DMS 273 treated with DMSO at 0.1 percent for 48 hours (cell line): ENCODE measurements at places on chromosomes 7 and 10.

DNA sequence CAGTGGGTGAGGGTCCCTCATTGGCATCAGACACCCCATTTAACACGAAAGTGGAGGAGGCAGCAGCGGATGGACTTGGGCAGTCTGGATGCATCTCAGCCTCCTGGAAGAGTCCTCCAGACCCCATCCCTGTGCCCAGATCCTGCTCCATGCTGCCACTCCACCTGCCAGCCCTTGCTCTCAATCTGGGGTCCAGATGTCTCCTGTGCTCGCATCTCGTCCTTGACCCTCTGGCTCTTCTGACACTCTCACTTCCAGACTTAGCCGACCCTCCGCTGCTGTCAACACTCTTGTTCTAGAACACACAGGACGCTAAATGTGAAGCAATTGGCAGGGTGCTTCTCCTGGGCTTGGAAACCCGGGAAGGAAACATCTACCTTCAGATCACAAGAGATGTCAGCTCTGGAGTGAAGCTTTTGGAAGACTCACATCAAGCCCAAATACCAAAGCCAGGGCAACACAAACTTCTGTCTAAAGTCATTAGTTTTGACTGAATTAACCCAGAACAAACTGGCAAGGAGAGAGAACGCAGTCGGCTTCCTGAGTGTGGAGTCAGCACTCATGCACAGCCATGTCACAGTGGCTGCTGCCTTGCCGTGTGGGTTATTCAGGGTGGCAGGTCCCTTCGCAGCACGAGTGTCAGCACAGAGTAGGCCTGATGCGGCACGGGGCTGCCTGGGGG, 379.1 kb downstream of the TCERG1L start:
- DNase-seq: no peak

GRCh38 chr7:129210256-129210988, 14.4 kb upstream of the AHCYL2 start:
- peak; percentile 16 for DNase-seq

GRCh38 chr10:35520996-35521395, 84.1 kb upstream of the GJD4 start:
- DNase-seq: no peak

DNA sequence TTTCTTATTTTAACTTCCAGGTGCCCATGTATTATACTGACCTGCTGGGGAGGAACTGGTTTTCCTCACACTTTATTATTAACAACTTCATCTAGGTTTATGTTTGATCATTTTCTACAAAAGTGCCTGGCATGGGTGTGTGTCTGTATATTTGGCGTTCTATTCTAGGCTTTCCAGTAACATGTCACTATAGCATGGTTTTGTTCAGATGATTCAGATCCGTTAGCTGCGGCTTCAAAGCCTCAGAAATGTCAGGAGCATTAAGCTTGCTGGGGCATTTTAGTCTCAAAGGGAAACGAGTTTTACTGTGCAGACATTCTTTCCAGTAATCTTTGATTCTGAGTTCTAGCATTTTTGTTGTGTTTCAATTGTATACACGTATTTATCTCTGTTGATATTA, 2.3 kb downstream of the INPP5A start:
- DNase-seq: no peak

DNA sequence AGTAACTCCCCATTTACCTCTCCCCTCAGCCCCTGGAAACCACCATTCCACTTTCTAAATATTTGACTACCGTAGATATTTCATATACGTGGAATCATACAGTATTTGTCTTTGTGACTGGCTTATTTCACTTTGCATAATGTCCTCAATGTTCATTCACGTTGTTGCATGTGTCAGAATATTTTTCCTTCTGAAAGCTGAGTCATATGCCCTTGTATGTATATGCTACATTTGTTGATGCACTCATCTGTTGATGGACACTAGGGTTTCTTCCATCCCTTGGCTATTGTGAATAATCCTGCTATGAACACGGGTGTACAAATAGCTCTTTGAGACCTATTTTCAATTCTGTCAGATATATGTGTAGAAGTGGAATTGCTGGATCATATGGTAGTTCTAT, 25.8 kb upstream of the TSPAN13 start:
- DNase-seq: no peak

- no peak for DNase-seq
Observed at GRCh38 chr7:44415510-44415909, 74.9 kb downstream of the NUDCD3 start.

DNA sequence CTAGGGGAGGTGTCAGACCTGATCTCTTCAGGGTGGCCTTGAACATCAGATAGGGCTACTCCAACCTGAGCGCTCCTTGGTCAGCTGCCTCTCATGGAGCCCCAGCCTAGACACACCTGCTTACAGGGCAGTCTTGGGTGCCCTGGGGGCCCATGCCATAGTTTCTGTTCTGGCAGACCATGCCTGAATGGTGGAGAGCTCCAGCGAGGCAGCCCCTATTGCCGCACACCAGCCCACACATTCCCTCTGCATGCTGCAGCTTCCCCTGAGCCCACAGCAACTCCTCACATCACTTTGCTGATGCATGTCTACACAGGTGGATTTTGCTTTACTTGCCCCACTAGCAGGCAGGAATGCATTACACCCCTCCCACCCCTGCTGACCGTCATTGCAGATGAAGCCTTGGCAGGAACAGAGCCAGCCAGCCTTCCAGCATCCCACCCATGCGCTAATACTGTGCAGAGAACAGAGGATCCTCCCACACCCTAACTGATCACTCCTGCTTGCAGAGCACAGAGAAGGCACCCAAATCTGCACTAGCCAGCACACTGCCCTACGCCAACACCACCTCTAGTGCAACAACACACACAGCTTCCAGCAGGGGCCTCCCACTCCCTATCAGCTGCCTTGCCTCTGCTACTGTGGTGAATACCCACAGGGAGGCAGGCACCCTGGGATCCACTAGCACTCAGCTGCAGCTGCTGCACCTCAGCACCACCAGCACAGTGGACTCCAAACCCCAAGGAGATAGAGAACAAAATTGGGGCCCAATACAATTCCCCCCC, 43.0 kb upstream of the GRM3 start:
- no peak for DNase-seq

GRCh38 chr7:2138146-2138765, 94.5 kb downstream of the MAD1L1 start:
- DNase-seq: no peak

- peak; percentile 84 for DNase-seq
Observed at GRCh38 chr7:152462995-152463708, 27.3 kb upstream of the KMT2C start.

DNA sequence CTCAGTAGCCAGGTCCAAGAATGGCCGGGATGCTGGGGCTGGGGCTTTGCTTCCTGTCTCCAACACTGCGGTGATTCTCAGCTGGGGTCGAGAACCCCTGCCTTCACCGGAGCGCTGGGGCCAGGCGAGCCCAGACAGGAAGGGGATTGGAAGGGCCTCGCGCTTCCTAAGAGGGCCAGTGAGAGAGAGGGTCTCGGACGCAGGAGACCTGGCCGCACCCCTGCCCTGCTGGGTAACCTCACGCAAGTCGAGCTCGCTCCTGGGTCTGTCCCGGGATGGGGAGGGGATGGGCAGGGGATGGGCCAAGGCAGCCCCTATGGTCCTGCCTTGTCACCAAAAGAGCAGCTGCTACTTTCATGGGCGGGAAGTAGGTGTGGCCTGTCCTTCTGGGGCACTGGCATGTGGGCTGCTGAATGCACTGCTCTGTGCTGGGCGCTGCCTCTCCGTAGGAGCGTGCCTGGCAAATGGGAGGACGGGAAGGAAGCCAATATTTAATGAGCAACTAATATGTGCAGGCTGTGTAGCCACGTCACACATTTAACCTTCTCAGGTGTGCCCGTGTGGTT, 20.0 kb downstream of the KCNK18 start:
- no peak for DNase-seq

DNA sequence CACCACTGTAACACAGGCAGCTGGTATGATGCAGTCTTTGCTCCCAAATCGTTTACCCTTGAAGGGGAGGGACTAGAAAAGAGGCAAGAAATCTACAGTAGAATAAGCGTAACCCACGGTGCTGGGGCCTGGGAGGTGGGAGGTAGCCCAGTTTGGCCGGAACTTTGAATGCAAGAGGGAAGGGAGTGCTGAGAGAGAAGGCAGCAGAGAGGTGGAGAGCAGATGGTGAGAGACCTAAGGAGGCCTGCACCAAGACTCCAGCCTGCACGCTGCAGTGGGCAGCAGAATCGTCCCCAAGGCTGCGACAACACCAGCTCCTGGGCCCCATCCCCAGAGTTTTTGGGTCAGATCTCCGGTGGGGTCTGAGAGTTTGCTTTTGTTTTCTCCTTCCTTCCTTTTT, 547.5 kb downstream of the GALNT17 start:
- no peak for DNase-seq

GRCh38 chr7:105857009-105857952, 19.1 kb downstream of the ATXN7L1 start:
- DNase-seq: no peak

DNA sequence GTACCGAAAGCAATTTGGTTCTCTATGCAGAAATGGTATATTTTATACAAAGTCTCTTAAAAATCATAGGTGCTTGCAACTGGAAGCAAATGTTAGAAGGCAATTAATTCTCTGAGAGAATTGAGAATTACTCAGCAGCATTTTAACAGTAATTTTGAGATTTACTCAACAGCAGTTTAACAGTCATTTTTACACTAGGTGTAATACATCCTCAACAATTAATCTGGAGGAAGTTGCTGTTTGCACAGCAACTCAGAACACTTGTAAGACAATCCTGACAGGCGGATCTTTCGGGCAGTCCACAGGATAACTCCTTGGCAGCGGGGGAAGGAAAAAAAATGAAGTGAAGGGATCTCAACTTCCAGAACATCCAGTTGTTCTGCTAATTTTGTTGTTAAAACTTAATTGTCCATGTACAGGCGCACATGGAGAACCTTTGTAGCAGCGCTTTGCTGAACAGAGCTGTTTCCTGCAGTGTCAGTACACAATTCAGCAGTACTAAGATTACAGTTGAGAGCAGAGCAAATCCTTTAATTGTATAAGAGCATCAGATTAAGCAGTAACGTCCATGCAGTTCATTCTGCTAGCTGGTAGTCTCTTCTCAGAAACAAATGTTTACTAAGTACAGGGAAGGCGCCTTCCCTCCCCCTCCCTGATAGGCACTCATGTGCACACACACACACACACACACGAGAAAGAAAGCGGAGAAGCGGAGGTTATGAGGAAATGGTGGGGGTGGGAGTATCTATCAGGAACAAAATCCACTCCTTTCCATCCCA, 43.8 kb downstream of the ENO4 start:
- DNase-seq: peak; percentile 10

DNA sequence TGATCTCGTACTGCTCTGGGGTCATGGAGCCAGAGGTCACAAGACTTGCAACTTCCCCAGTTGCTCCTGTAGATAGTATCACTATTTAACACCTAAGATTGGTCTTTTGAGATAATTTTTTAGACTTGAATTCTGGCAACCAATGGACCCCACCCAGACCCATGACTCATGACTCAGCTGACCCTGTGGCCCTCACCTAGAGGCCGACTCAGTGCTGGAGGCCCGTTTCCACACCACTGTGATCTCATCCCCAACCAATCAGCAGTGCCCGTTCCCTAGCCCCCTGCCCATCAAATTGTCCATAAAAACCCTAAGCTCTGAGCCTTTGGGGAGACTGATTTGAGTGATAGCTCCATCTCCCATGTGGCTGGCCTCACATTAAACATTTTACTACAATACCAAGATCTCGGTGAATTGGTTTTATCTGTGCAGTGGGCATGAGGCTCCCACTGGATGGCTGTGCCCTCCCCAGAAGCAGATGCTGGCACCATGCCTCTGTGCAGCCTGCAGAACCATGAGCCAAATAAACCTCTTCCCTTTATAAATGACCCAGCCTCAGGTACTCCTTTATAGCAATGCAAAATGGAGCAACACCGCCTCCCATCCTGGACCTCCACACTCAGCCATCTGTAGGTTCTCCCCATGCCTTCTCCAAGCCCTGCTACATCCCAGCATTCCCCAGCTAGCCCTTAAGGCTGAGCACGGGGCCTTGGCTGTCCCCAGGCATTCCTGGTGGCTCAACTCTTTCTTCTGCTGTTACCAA, 98.8 kb downstream of the PRKAG2 start:
- DNase-seq: no peak

GRCh38 chr7:155252892-155253501, 44.7 kb upstream of the INSIG1 start:
- DNase-seq: no peak

DNA sequence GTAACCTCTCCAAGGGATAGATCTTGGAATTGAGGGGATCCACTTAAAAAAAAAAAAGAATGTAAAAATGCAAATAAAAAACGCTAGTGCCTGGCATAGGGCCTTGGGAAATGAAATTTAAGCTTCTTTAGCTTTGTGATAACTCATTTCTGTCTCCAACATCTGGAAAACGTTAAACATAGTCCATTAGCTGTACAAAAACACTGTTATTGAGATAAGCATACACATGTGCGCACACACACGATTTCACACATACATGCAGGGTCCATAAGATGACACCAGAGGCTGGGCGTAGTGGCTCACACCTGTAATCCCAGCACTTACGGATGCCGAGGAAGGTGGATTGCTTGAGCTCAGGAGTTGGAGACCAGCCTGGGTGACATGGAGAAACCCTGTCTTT, 13.7 kb upstream of the CUL2 start:
- no peak for DNase-seq

- DNase-seq: peak; percentile 79
Observed at GRCh38 chr7:69598487-69599285, 411 bp downstream of the AUTS2 start.
